ENCODE measurements at places on chromosomes 6 and 20.

- DNase-seq = no peak
Measured at GRCh38 chr6:38283734-38284362, 355.9 kb downstream of the BTBD9 start.

DNA sequence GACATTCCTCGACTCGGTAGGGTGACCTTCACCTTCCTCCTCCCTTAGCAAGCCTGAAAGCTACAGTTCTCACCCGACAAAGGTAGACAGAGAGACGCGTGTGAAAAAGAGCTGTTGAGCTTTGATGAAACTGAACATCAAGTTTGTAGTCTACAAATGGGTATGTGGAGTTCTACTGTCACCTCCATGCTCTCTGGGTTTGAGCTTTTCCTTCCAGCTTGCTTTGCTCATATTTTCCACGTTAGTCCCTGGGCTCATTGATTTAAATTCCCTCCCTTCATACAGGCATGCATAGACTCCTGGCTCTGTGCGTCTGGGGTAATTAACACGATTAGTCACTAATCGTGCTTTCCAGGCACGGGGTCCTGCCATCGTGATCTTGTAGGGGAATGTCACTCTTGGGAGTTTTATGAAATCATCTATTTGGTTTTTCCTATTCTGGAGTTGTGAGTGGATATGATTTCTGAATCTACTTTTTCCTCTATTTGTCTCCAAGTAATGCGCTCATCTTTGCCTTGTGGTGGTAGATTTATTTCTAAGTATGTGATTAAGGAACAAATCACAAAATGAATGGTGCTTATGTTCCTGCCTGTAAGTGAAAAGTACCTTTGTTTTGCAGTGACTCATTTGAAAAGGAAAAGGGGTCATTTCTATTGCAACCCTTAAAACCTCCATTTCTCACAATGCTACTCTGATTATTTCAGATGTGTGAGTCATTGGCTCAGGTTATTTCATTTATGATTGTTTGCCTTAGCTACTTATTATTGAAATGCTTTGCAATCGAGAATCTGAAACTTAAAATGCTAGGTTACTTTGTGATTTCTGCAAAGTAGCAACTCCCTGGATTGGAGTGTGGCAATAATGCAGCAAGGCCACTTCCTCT lies 154.6 kb downstream of the ZDHHC14 start:
- peak; percentile 26 for DNase-seq

- DNase-seq = no peak
Measured at GRCh38 chr6:42137194-42137753, 5.1 kb downstream of the C6orf132 start.

DNA sequence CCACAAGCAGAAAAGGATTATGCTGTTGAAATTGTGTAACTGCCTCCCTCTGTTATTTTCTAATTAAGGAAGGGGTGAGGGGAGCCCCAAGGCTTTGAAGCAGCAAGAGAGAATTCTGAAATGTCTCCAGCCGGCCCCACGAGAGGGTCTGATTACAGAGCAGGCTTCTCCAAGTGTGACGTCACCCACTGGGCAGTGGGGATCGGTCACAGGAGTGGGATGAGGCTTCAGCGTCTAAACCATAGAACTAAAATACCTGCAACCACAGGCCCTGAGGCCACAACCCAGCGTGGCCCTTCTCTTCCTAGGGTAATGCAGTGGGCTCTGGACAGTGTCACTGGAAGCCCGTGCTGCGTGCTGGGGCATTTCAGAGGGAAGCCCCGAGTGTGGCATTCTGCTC lies 38.6 kb upstream of the APCDD1L start:
- no peak for DNase-seq

GRCh38 chr6:15507746-15508145 lies 155.1 kb downstream of the DTNBP1 start:
- no peak for DNase-seq

DNA sequence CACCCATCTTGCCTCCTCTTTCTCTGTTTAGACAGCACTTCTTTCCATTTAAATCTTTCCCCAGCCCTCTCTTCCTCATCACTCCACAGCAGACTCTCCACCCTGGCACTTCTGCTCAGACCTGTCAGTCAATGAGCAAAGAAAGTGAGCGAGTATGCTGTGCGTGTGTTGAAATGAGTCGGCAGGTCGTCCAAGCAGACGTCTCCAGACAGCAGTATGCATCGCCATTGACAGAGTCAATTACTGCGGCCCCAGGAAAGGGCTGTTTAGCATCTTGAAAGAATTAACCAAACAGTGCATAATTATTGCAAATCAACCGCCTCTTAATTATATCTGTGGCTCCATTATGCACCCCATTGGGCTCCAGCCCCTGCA lies 54.8 kb upstream of the KCNG1 start:
- no peak for DNase-seq

GRCh38 chr6:125984311-125984710 lies 2.0 kb upstream of the TRMT11 start:
- DNase-seq = peak; percentile 29

- no peak for DNase-seq
Measured at GRCh38 chr20:59022754-59023153, 3.5 kb downstream of the TUBB1 start.

DNA sequence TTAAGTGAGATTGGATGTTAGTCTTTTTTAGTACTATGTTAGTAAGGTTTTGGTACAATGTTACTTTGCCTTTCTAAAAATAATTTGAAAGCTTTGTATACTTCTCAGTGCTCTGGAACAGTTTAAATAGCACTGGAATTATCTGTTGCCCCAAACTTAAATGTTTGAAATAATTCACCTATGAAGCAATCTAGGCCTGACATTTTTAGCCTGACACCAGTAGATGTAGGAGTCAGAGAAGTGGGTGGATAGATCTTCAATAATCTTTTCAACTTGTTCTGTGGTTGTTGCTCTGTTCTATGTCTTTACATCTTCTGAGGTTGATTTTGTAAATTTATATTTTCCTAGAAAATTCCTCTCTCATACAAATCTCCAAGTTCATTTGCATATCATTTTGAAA lies 103.1 kb upstream of the ADGRF1 start:
- no peak for DNase-seq
